ENCODE measurements at places on chromosomes 16 and 17. TPM values are rescaled to one million over a fixed set of nuclear protein-coding genes. Genes with fewer than 3 reads are reported as not detected.
A peak's percentile ranks its signal among the peaks of the same experiment; 100 is the strongest.

DNA sequence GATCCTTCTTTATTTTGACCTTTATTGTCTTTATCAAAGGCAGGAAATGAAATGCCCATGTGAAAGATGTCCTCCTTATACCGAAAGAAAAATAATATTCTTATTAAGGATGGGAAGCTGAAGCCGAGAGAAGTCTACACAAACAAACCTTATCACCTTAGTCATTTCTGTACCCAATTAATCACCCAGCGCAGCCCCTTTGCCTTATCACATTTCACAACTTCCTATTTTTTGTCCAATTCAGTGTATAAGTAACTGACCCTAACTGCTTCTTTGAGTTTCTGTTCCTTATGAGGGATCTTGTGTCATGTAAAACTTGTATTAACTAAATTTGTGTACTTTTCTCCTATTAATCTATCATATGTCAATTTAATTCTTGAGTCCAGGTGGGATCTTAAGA lies 16.4 kb upstream of the CCL23 start:
- no peaks in the 10 kb centered on the region for H3K36me3 ChIP-seq
- H3K27ac ChIP-seq = no peak overlapping the region
- no peak overlapping the region for H3K4me3 ChIP-seq

SLC52A1 gene
- total RNA-seq = 1.4 TPM

DNA sequence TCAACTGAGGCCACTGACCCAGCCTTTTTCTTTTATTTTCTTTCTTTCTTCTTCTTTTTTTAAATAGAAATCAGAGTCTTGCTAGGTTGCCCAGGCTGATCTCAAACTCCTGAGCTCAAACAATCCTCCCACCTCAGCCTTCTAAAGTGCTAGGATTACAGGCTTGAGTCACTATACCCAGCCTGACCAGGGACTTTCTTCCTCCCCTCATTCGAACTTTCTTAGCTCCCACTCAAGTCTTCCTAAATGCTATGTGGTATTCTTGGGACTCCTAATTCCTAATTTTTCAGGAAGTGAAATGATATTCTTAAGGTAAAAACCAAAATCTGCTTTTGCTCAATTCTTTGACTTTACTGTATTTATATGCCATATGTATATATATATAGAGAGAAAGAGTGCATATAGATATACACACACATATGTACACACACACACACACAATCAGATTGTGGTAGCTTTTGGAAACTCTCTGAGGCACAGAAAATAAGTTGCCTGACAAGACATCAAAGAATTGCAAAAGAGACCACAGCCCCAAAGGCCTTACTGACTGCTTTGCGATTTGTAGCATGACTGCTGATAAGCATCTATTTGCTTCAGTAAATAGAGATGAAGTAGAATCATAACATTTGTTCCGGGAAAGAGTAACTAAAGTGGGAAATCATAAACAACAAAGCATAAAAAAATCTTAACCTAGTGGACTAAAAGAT lies 9.5 kb upstream of the AMZ2 start:
- H3K4me3 ChIP-seq = peak overlapping the region; percentile 80
- no peak for DNase-seq
- H3K4me1 ChIP-seq = peaks cover 41% of the 10 kb centered on the region

GRCh38 chr16:24036038-24036543 lies 200.3 kb downstream of the PRKCB start:
- no peaks in the 10 kb centered on the region for H3K27me3 ChIP-seq
- peaks cover 46% of the 10 kb centered on the region for H3K36me3 ChIP-seq
- peaks cover 47% of the 10 kb centered on the region for H3K4me1 ChIP-seq

RBFOX1 gene
- total RNA-seq = not detected

DNA sequence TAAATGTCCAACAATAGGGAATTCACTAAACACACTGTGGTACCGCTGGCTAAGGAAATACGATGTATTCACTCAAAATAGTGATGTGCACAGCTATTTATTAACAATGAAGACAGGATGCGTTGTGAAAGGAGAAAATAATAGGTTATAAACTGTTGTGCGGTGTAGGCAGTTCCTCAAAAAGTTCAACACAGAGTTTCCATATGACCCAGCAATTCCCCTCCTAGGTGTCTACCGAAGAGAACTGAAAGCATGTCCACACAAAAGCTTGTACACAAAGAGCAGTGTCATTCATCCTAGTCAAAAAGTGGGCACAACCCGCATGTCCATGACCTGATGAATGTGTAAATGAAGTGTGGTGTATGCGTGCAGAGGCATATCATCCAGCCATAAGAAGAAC lies 1.2 kb upstream of the CES1 start:
- no peak for DNase-seq
- H3K27ac ChIP-seq = no peak overlapping the region
- H3K27me3 ChIP-seq = peaks cover 4% of the 10 kb centered on the region
- no peaks in the 10 kb centered on the region for H3K4me1 ChIP-seq
- no peak overlapping the region for H3K4me3 ChIP-seq

APOH gene
- not detected for total RNA-seq

TPSAB1 gene
- not detected for total RNA-seq

- peaks cover 21% of the 10 kb centered on the region for H3K36me3 ChIP-seq
- H3K4me3 ChIP-seq = peak overlapping the region; percentile 94
- DNase-seq = peak; percentile 82
- peak overlapping the region; percentile 95 for H3K27ac ChIP-seq
Observed at GRCh38 chr17:29565643-29566472, 979 bp downstream of the ABHD15 start.

- H3K27me3 ChIP-seq = no peaks in the 10 kb centered on the region
- DNase-seq = no peak
- H3K4me1 ChIP-seq = no peaks in the 10 kb centered on the region
Observed at GRCh38 chr16:49562228-49562627, 188.6 kb downstream of the C16orf78 start.

SPATA22 gene
- 0.28 TPM for total RNA-seq

SERPINF2 gene
- 0.23 TPM for total RNA-seq

DNA sequence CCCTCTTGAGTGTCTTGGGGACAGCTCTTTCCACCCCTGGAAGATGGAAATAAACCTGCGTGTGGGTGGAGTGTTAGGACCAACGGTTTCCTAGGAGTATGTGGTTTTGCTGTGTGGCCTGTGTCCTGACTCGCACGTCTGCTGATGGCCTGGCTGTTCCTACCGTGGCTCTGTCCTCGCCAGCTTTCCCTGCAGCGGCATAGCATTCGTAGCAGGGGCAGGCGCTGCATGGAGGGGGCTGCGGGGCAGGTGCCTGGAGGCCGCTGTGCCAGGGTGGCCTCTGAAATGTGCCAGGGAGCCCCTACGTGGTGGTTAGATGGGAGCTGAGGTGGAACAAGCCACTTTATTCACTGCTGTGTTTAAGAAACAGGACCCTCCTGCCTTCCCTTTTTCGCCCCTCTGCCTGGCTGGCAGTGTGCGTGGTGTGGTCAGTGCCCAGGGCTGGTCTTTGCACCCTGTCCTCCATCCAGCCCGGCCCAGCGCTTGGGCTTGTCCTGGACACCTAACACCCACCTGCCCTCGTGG lies 10.6 kb downstream of the SLC16A3 start:
- H3K4me3 ChIP-seq = peak overlapping the region; percentile 16
- H3K27ac ChIP-seq = peak overlapping the region; percentile 85
- H3K27me3 ChIP-seq = no peaks in the 10 kb centered on the region
- peaks cover 14% of the 10 kb centered on the region for H3K36me3 ChIP-seq
- no peak for DNase-seq

ATP2C2 gene
- not detected for total RNA-seq

GRCh38 chr17:44120851-44121605 lies 2.4 kb downstream of the HDAC5 start:
- H3K4me1 ChIP-seq = peaks cover 12% of the 10 kb centered on the region
- no peak for DNase-seq
- H3K36me3 ChIP-seq = no peaks in the 10 kb centered on the region
- H3K4me3 ChIP-seq = no peak overlapping the region

DNA sequence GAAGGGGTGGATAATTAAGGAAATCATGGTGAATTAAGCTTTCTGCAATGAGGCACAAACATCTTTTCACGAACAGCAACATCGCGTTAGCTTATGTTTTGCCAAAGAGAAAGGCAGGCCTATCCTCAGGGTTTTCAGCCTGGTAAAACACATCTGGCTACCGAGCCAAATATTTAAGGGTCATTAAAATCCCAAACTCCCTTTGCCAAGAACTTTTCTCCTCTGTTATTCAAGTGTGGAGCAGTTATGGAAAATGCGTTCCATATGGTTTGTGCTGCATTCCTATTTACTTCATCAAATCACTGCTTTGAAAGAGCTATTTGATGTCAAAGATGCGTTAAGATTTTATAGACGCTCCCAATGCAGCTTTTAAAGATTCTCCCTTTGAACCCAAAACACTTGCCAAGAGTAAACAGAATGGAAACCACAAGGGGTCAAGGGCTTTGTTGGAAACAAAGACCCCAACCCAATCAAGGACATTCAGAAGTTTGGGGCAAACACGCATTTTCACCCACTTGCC lies 308.3 kb upstream of the CDH5 start:
- no peak overlapping the region for H3K27ac ChIP-seq
- H3K4me1 ChIP-seq = no peaks in the 10 kb centered on the region
- H3K27me3 ChIP-seq = peaks cover 2% of the 10 kb centered on the region

TXNL4B gene
- total RNA-seq = 14.5 TPM

DNA sequence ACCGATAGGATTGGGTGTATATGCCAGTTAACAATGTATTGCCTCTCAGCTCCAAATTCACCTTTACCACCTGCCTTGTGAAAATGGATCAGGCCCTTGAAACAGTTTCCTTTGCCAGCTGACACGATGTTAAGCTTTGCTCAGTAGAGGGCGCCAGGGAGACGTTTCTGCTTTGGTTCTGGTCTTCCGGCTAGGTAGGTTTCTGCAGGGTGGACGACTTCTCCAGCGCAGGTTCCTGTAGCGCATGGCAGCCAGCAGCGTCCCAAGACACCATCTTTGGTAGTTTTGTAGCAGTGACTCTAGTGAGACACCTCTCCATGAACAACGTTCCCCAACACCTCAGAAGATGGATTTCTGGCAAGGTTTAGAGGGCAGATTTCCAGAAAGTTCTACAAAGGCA lies 24.0 kb downstream of the SYCE1L start:
- peaks cover 3% of the 10 kb centered on the region for H3K27me3 ChIP-seq
- H3K4me3 ChIP-seq = no peak overlapping the region
- H3K4me1 ChIP-seq = peaks cover 4% of the 10 kb centered on the region
- H3K36me3 ChIP-seq = no peaks in the 10 kb centered on the region
- H3K27ac ChIP-seq = no peak overlapping the region

HSD11B2 gene
- not detected for total RNA-seq

GRCh38 chr17:9968008-9968407 lies 62.9 kb upstream of the RCVRN start:
- no peak for DNase-seq
- H3K27me3 ChIP-seq = peaks cover 2% of the 10 kb centered on the region
- no peak overlapping the region for H3K27ac ChIP-seq
- no peaks in the 10 kb centered on the region for H3K4me1 ChIP-seq

GRCh38 chr16:86261379-86261778 lies 248.9 kb upstream of the FOXF1 start:
- no peaks in the 10 kb centered on the region for H3K27me3 ChIP-seq
- no peaks in the 10 kb centered on the region for H3K4me1 ChIP-seq
- H3K36me3 ChIP-seq = no peaks in the 10 kb centered on the region

DNA sequence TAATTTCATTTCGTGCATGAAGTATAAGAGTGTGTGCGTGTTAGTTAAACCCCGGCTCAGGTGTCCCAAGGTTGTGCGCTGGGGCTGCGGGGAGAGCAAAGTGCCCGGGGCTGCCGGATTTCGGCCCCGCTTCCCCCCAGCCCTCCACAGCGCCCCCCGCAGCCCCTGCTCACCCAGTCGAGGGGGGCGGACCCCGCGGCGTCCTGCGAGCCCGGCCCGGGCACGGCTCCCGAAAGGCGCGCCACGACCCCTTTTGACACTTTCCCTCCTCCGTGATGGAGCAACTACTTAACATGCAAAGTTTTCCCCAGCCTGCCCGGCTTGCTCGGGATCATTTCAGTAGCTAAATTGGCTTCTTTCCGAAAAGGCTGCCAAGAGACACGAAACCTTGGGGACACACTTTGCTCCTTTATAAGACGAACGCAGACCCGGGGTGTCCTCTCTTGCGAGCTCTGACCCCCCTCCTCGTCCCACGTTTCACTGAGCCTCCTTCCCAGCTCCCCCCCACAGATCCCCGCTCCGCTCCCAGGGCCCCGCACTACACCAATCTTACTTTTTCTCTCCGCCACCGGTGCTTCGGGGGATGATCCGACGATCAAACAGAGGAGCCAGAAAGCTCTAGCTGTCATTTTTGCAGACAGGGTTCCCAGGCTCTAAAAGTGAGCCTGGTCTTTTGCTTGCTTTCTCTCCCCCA lies 552 bp downstream of the C17orf58 start:
- H3K27ac ChIP-seq = no peak overlapping the region
- H3K36me3 ChIP-seq = no peaks in the 10 kb centered on the region
- H3K27me3 ChIP-seq = peaks cover 56% of the 10 kb centered on the region
- H3K4me1 ChIP-seq = peaks cover 27% of the 10 kb centered on the region
- DNase-seq = peak; percentile 54

DNA sequence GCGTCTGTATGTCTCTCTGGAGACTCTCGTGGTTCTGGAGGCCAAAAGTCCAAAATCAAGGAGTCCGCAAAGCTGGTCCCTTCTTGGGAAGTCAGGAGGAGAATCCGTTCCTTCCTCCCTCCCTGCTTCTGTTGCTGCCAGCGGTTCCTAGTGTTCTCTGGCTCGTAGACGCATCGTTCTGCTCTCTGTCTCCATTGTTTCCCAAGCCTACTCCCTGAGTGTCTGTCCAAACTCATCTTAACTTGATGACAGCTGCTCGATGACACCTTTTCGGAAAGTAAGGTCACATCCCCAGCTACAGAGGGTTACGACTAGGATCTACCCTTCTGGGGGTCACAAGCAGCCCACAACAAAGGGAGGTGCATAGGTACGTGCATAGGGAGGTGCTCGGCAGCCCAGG lies 80.7 kb upstream of the FOXF1 start:
- DNase-seq = no peak
- no peaks in the 10 kb centered on the region for H3K27me3 ChIP-seq
- H3K27ac ChIP-seq = no peak overlapping the region
- no peak overlapping the region for H3K4me3 ChIP-seq
- H3K4me1 ChIP-seq = no peaks in the 10 kb centered on the region

BRIP1 gene
- total RNA-seq = 20.1 TPM

- H3K36me3 ChIP-seq = peaks cover 32% of the 10 kb centered on the region
- H3K4me1 ChIP-seq = no peaks in the 10 kb centered on the region
- no peak for DNase-seq
- no peak overlapping the region for H3K4me3 ChIP-seq
- no peaks in the 10 kb centered on the region for H3K27me3 ChIP-seq
Observed at GRCh38 chr16:2768403-2769089, 8.5 kb downstream of the ELOB start.

GRCh38 chr17:1995907-1996799 lies 29.0 kb downstream of the RTN4RL1 start:
- peaks cover 2% of the 10 kb centered on the region for H3K4me1 ChIP-seq
- no peak overlapping the region for H3K27ac ChIP-seq
- H3K36me3 ChIP-seq = peaks cover 2% of the 10 kb centered on the region
- DNase-seq = no peak
- no peak overlapping the region for H3K4me3 ChIP-seq
- H3K27me3 ChIP-seq = peaks cover 34% of the 10 kb centered on the region
